ENCODE measurements at places on chromosomes 4 and X.

GRCh38 chr4:112884406-112884805 is 165.0 kb upstream of the ANK2 start:
- DNase-seq = no peak

GRCh38 chr4:7403001-7403400 is 31.7 kb downstream of the PSAPL1 start:
- DNase-seq = no peak

- no peak for DNase-seq
Observed at GRCh38 chr4:168039593-168039992, 52.7 kb upstream of the ANXA10 start.

GRCh38 chrX:65667157-65667502 is 324 bp upstream of the MSN start:
- no peak for DNase-seq

DNA sequence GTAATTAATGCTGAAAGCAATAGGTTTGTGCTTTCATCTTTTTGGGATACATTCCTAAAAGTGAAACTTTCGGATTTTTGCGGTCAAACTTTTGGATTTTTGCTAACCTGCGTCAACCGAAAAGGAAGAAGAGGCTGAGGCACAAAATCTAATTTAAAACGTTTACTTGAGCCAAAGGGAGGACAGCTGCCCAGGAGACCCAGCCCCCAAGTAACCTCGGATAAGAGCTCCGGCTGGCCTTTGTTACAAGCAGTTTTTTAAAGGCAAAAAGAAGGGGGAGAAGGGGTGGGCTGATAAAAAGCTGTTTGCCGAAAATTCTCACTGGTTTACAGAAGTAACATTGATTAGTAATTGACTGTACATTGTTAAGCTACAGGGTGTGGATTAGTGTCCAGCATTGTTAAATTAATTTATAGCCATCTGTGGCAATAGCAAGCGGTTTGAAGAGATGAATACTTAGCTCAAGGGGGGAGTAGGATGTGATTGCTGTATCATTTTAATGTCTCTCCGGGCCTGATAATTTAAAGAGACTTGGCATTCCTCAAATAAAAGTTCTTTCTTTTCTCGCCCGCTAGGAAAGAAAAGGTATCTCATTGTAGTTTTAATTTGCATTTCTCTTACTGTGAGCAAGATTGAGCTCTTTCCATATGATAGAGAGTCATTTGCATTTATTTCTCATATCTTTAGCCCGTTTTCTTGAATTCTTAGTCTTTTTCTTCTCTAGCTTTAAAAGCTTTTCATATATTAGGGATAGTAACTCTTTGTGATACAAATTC is 59.1 kb upstream of the USP9X start:
- no peak for DNase-seq

- no peak for DNase-seq
Observed at GRCh38 chr4:155164718-155165117, 43.7 kb upstream of the NPY2R start.

DNA sequence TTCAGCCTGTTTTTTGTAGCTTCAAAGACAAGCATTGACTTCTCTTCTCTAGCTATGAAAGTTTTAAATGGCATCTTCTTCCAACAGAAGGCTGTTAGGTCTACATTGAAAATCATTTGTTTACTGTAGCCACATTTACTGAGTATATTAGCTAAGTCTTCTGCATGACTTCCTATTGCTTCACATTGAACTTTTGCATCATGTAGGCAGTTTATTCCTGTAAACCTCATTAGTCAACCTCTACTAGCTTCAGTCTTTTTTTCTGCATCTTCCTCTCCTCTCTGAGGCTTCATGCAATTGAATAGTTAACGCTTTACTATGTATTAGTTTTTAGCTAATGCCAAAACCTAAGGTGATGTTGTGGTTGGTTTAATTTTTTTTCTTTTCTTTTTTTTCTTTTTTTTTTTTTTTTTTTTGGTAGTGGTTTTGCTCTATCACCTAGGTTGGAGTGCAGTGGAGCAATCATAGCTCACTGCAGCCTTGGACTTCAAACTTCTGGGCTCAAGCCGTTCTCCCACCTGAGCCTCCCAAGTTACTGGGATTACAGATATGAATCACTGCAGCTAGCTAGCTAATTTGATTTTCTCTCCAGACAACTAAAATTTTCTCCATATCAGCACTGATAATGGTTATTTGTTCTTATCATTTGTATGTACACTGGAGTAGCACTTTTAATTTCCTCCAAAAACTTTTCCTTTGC is 3.4 kb downstream of the UGT2A3 start:
- peak; percentile 93 for DNase-seq
